GM20000 (cell line): ENCODE measurements at places on chromosomes 12 and 14.
A peak's percentile ranks its signal among the peaks of the same experiment; 100 is the strongest.

DNA sequence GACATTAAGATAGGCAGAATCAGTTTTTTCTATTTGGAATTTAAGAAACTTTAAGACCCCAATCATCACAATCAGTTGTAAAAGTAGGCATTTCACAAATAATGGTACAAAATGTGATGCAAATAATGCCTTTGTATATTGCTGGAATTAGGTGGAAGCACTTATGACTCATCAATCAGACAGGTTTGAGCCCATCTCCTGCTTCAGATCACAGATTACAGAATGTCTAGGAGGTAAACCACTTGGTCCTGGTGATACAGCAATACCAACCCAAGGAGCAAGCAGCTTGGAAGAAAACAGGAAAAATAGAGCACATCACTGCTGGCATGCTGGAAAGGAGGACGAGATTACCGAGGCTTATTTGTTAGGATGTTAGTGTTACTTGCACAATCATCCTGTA, 57.6 kb downstream of the C12orf56 start:
- no peak for DNase-seq

- no peak for DNase-seq
These were observed 159.4 kb downstream of the NELL2 start for GRCh38 chr12:44716711-44717110.

DNA sequence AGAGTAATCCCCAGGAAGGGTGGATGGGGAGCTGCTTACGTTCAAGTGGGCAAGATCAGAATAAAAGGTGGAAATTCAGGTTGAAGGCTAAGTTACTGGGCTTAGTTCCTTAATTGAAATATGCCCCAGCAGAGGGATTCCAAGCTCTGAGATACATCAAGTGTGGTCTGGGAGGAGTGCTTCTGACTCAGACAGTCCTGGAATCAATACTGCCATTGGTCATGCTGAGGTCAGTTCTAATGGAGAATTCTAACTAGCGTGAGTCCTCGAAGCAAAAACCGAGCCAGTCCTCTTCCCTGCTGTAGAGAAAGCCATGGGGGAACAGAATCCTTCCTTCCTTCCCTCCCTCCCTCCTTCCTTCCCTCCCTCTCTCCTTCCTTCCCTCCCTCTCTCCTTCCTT, 39.9 kb downstream of the NOS1 start:
- no peak for DNase-seq

DNA sequence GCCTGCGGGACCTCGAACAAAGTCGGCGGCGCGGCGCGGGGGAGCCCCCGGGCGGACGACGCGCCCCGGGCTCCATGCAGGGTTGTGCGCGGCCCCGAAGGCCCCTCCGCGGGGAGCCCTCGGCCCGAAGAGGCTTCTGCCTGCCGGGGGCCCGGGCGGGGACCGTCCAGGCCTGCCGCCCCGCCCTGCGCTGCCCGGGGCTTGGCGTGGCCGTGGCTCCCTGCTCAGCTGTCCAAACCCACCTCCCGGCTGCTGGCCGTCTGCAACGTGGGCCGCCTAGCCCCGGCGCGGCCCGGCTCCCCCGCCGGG, 670 bp downstream of the DYRK2 start:
- DNase-seq = peak; percentile 71

GRCh38 chr12:30026621-30027234, 243.0 kb upstream of the TMTC1 start:
- no peak for DNase-seq

- DNase-seq = no peak
These were observed 19.4 kb upstream of the PPM1A start for GRCh38 chr14:60229614-60230013.

- DNase-seq = no peak
These were observed 115.9 kb downstream of the ETV6 start for GRCh38 chr12:11765421-11765816.

DNA sequence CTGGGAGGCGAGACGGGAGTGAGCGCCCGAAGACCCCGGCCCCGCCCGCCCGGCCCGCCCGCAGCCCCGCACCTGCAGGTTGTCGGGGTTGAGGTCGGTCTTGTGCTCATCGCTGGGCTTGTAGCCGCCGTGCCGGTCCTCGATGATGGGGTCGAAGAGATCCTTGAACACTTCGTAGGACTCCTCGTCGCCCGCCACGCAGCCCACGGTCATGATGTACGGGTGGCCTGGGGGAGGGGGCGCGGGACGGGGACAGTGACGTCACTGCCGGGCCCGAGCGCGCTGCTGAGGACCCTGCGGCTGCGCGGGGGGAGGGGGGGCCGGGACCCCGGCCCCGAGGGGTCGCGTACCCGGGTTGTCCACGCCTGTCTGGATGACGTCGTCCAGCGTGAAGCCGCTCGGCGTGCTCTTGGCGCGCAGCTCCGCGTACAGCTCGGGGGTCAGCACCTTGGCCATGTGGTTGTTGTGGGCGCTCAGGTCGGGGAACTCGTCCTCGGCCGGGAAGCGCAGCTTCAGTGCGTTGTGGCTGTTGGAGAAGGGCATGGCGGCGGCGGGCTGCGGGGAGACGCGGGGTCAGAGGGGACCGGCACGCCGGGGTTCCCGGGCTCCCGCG, 573 bp downstream of the CKB start:
- peak; percentile 64 for DNase-seq
